ENCODE measurements at places on chromosomes 6 and 20.

DNA sequence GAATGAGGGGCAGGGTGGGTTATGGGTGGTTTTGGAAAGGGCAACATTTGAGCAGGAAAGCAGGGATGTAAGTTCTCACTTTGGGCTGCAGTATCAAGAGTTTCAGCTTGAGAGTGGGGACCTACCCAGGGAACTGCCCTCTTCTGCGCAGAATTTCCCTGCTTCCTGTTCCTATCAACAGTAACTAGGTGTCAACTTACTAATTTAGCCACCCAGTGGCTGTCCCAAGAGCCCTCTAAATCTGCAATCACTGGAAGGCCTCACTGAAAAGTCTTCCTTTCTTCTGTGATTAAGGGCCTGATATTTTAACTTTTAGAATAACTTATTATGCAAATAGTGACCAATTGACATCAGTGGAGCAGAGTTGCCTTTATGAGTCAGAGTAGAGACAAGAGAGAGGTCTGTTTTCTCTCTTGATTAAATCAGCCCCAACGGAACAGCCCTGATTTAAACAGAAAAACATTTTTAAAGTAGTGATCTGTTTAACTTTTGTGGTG lies 118.2 kb upstream of the RIPOR2 start:
- no peak for DNase-seq

GRCh38 chr6:48630511-48630910 lies 519.5 kb upstream of the PTCHD4 start:
- DNase-seq: no peak

GRCh38 chr6:5950361-5950785 lies 56.4 kb downstream of the NRN1 start:
- DNase-seq: no peak

- DNase-seq: no peak
Observed at GRCh38 chr6:11113038-11113437, 1.5 kb upstream of the ERVFRD-1 start.

DNA sequence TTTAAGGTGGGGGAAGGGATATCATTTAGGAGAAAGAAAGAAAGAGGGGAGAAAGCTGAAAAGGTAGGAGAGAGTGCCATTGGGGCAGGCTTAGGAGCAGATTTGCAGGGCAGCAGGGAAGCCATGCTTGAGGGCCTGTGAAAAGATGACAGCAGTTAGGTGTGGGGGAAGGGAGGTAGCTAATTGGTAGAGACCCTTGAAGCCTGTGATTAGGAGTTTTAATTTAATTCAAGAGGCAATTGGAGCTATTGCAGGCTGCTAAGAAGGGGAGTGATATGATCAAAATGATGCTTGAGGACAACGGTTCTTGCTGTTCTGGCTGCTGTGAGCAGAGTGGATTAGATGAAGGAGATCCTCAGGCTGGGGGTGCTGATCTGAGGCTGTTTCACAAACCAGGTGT lies 24.5 kb upstream of the SEC63 start:
- peak; percentile 35 for DNase-seq

DNA sequence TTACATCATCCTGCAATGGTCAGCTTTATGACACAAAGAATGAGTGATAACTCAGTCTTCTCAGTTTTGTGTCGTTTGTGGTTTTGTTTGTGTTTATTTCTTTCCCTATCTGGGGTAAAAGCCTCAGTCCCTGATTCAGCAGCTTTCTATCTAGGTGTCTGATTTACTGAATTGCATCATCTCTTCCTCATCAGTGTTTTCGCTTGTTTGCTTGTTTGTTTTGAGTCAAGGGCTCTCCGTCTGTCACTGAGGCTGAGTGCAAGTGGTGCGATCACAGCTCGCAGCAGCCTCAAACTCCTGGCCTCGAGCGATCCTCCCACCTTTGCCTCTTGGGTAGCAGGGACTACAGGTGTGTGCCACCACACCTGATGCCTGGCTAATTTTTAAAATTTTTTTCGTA lies 548.9 kb downstream of the PRKN start:
- DNase-seq: no peak

GRCh38 chr6:72733045-72733444 lies 111.2 kb downstream of the KCNQ5 start:
- no peak for DNase-seq

GRCh38 chr20:45578231-45578630 lies 853 bp downstream of the WFDC8 start:
- DNase-seq: no peak

DNA sequence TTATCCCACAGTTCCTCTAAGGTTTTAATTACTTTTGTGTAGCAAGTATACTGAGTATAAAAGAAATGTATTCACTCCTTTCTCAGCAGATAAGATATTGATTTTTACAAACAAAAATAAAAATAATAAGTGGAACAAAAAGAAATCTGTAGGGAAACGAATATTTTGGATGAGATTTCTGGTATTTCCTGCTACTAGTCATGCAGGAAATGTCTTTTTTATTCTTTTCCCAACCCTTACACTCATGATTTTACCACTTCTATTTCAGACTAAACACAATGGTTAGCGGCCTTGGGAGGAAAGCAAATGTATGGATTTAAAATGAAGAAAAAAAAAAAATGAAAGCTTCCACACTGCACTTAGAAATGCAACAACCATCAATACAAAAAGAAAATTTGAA lies 580.5 kb upstream of the MARCKS start:
- no peak for DNase-seq

GRCh38 chr20:63847237-63848002 lies 13.9 kb upstream of the ABHD16B start:
- no peak for DNase-seq

GRCh38 chr6:747028-747427 lies 54.1 kb upstream of the EXOC2 start:
- DNase-seq: no peak

DNA sequence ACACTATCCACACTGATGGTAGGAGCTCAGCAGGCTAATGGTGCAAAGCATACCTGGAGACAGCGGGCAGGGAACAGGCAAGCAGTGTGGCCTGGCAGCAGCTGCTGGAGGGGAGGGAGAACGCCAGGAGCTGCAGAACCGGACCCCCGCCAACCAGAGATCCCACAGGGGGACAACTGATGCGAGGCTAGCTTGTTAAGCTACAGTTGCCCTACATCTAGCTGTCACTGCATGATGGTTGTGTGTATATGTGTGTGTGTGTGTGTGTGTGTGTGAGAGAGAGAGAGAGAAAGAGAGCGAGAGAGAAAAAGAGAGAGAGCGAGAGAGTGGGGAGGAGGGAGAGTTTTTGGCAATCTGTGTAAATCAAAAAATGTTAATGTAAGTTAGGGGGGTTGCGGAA lies 69.7 kb upstream of the NHSL1 start:
- DNase-seq: no peak

- no peak for DNase-seq
Observed at GRCh38 chr20:32575227-32575581, 9.9 kb downstream of the NOL4L start.

DNA sequence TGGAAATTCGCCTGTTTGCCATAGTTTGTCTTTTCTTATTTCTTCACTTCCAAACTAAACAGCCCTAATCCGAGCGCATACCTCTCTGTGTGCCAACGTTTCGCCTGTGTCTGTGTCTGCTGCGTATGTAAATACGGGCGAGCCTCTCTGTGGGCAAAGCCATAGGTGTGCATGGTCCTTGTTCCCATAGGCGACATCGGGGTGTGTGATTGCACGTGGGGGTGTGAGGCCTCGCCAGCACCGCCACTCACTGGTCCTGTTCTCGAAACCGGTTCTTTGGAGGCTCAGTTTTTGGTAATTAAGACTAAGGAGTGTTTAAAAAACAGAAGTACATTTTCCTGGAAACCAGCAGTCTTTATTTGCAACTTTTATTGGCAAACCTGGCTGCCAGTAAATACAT lies 6.0 kb upstream of the FOXC1 start:
- no peak for DNase-seq

DNA sequence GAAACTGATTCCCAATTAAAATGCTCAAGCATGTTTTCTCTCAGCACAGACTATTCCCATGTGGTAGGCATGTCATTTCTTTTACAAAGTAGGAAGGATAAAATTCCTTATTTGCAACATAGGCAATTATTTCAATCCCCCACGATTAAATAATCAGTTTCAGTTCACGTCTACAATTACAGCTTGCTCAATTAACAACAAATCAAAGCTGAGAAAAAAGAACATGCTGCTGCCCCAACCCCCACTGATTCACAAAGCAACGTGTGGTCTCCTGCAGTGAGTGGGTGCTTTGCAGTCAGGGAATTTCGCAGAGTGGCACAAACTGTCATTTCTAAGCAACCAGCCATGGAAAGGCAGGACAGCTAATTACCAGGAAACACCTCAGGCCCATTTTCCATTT lies 17.0 kb downstream of the RNASET2 start:
- DNase-seq: no peak

All from DMS79 treated with DMSO at 0.1 percent for 48 hours (cell line).